ENCODE measurements at places on chromosomes 12 and 14. TPM values are rescaled to one million over a fixed set of nuclear protein-coding genes. Genes with fewer than 3 reads are reported as not detected.

Gene KRT6C
- total RNA-seq = not detected

Gene ERO1A
- total RNA-seq = 41.2 TPM

Gene LDHB
- 407 TPM for total RNA-seq

Gene OR4E2
- total RNA-seq = not detected

Gene ALX1
- total RNA-seq = 0.89 TPM

Gene PELI2
- total RNA-seq = 18.1 TPM

Gene PLEKHD1
- under 0.01 TPM for total RNA-seq

Gene PHETA1
- total RNA-seq = 21.6 TPM

Gene MYF6
- not detected for total RNA-seq

Gene REC8
- 16.0 TPM for total RNA-seq

Gene EGLN3
- 11.1 TPM for total RNA-seq

Gene KRT84
- total RNA-seq = not detected

Gene GPD1
- total RNA-seq = 2.1 TPM

DNA sequence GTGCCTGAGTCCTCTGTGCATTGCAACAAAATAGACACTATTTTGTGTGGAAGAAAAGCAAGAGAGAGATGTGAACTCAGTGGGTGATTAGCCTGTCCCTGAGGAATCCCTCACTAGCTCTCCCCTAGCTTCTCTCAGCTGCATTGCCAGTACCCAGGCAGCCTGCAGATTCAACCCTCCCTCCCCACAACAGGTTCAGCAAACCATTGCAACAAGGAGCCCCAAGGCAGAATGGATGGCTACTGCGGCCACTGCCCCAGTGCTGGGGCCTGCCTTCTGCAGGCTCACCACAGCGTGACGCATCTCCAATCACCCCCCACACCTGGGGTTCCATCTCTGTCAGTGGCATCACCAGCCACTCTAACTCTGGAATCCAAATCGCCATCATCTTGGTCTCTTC, 2.3 kb downstream of the CRACR2A start:
- H3K36me3 ChIP-seq = no peaks in the 10 kb centered on the region
- DNase-seq = no peak
- no peak overlapping the region for H3K27ac ChIP-seq
- peaks cover 25% of the 10 kb centered on the region for H3K4me1 ChIP-seq
- H3K27me3 ChIP-seq = no peaks in the 10 kb centered on the region
- H3K4me3 ChIP-seq = no peak overlapping the region

DNA sequence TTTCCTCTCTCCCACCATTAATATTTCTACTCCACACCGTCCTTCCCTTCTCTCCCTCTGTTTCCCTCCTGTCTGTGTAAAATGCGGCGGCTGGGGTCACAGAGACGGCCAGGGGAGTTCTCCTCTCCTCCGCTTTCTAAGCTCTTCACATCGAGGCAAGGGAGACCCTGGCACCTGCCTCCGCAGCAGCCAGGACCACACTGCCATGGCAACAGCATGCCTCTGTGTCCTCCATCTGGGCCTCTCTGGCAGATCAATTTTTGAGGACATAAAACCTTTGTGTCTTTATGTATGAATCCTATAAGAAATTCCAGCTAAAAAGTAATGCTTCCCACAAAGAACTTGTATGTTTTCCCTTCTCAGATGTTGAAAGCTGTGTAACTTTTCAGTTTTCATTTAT, 41.4 kb downstream of the DYRK4 start:
- H3K4me1 ChIP-seq = peaks cover 7% of the 10 kb centered on the region
- no peak overlapping the region for H3K4me3 ChIP-seq
- H3K27ac ChIP-seq = no peak overlapping the region

DNA sequence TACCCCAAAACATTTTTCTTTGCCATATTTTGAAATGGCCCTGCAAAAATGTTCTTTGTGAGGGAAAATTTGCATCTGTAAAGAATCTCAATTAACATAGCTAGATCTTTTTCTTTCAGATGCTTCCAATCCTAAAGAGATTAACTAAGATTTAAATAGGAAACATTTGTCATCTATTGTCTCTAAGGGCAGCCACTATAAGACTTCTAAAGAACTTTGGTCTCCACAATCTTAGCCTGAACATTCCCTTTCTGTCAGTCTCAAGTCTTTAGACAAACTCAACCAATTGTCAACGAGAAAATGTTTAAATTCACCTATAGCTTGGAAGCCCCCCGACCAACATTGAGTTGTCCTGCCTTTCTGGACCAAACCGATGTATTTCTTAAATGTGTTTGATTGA, 71.1 kb upstream of the RASSF8 start:
- DNase-seq = no peak
- H3K36me3 ChIP-seq = no peaks in the 10 kb centered on the region
- no peaks in the 10 kb centered on the region for H3K27me3 ChIP-seq
- no peak overlapping the region for H3K27ac ChIP-seq

DNA sequence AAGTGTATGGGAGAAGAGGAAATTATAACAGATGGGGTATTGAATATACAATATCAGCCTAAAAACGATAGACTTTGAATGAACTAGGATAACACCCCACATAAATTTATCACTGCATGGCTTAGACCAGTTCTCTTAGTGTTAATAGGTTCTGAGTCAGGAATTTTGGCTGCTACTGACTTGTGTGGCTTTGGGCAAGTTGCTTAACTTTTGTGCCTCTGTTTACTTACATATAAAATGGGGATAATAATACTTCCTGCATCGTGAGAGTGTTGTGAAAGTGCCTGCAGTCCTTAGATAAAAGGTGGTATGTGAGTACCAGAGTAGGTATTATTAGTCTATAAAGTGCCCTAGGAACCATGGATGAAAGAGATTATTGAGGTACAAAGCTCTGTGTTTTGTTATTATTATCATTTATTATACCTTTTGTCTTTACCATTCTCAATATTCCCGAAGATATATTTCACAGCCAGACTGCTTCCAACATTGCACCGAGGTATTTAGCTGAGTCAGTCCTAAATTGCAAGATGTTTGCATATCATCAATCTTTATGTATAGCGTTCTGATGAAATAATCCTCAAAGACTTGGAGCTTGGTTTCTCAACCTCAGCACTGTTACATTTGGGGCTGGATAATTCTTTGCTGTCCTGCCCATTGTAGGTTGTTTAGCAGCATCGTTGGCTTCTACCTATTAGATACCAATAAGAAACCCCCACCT, 2.3 kb upstream of the PAWR start:
- no peak for DNase-seq
- H3K27me3 ChIP-seq = no peaks in the 10 kb centered on the region
- H3K27ac ChIP-seq = peak overlapping the region; percentile 92
- no peak overlapping the region for H3K4me3 ChIP-seq

GRCh38 chr12:65293735-65294134, 15.3 kb downstream of the MSRB3 start:
- H3K4me1 ChIP-seq = peaks cover 5% of the 10 kb centered on the region
- DNase-seq = no peak
- no peaks in the 10 kb centered on the region for H3K36me3 ChIP-seq
- no peaks in the 10 kb centered on the region for H3K27me3 ChIP-seq

DNA sequence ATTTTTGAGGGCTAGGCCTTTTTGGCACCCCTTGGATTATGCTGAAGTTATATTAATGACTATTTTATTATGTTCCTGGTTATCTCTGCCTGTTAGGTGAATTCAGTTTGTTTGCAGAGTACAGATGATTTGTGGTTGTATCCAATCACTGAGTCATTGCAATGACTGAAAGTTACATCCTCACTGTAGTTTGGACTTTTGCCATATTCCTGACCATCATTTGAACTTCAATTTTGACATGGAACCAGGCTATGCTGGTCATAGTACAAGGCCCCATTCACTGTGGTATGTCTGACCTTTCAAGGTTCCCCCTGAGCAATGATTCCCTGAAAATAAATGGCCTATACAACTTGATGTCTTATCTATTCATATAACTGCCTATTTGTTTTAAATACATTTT, 621.0 kb downstream of the CCER1 start:
- no peaks in the 10 kb centered on the region for H3K4me1 ChIP-seq
- no peaks in the 10 kb centered on the region for H3K27me3 ChIP-seq
- H3K4me3 ChIP-seq = no peak overlapping the region
- DNase-seq = no peak
- H3K36me3 ChIP-seq = no peaks in the 10 kb centered on the region

DNA sequence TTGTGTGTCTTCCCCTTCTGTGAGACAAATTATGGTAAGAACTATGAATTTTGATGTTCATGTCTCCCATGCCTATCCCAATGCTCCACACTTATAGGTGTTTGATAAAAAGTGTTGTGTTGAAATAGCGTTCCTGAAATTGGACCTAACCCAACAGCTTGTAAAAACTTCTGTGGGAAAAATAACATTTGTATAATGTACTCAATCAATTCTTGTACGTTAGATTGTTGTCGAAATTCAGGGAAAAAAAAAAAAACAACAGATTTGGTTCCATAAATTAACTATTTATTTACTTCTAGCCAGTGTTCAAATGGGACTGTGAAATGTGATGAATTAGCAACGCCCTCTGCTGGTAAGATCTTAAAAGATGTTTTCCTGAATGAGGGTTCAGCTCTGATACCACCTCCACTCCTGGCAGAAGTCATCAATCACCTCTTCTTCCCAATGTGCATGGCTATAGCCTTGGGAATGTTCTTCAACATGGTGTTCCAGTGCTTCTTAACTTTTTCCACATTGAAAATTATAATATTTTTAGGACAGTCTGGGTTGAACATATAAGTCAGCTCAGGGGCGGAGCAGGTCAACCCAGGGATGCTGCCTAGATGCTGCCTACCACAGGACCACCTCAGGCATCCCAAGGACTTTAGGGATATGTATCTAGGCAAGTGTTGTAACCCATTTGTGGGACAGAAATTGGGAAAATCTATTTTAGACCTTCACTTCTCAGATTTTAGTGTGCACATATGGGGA, 170.6 kb downstream of the OTOGL start:
- H3K27me3 ChIP-seq = no peaks in the 10 kb centered on the region
- no peak for DNase-seq
- H3K36me3 ChIP-seq = no peaks in the 10 kb centered on the region
- no peak overlapping the region for H3K4me3 ChIP-seq
- H3K27ac ChIP-seq = no peak overlapping the region
- H3K4me1 ChIP-seq = no peaks in the 10 kb centered on the region

GRCh38 chr12:22525426-22525825, 18.9 kb downstream of the C2CD5 start:
- H3K27ac ChIP-seq = no peak overlapping the region
- no peaks in the 10 kb centered on the region for H3K27me3 ChIP-seq
- DNase-seq = no peak
- H3K4me3 ChIP-seq = no peak overlapping the region
- peaks cover 11% of the 10 kb centered on the region for H3K36me3 ChIP-seq
- H3K4me1 ChIP-seq = no peaks in the 10 kb centered on the region

DNA sequence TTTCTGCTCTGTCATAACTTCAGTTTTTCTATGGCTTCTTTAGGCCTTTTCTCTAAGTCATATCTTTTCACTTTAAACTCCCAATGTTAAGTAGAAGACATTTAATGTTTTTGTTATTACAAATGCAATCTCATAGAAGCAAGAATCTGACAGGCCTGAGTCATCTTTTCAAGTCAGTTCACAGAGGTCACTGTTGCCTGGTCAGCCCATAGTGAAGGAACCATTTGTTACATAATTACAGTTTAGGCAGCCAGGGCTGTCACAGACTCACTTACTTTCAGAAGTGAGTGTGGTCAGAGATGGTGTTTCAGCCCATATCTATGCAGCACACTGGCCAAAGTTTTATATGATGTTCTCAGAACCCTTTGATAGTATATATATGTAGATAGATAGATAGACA, 46.5 kb downstream of the CCER1 start:
- H3K4me3 ChIP-seq = no peak overlapping the region
- H3K36me3 ChIP-seq = no peaks in the 10 kb centered on the region
- no peaks in the 10 kb centered on the region for H3K27me3 ChIP-seq
- no peaks in the 10 kb centered on the region for H3K4me1 ChIP-seq
- no peak for DNase-seq

DNA sequence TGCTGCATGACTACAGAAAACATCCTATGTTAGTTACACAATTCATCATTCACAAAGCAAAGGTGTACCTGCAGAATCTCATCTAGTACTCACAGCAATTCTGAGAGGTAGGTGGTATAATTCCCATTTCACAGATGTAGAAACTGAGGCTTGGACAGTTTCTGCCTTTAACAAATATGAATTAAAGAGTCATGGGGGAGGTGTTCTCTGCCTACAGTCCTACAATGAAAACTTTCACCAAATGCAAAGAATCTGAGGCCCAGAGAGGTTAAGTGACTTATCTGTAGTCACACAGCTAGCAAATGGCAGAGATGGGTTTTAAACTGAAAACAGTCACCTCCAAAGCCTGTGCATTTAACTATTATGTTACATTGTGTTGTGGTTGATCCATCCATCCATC, 171.6 kb upstream of the WSCD2 start:
- no peaks in the 10 kb centered on the region for H3K36me3 ChIP-seq
- H3K27me3 ChIP-seq = no peaks in the 10 kb centered on the region
- H3K4me1 ChIP-seq = no peaks in the 10 kb centered on the region
- DNase-seq = no peak
- no peak overlapping the region for H3K4me3 ChIP-seq
